Lower leg skin (tissue), 4 donors: ENCODE measurements at places on chromosomes 12 and 14.
A peak's percentile ranks its signal among the peaks of the same experiment; 100 is the strongest.

DNA sequence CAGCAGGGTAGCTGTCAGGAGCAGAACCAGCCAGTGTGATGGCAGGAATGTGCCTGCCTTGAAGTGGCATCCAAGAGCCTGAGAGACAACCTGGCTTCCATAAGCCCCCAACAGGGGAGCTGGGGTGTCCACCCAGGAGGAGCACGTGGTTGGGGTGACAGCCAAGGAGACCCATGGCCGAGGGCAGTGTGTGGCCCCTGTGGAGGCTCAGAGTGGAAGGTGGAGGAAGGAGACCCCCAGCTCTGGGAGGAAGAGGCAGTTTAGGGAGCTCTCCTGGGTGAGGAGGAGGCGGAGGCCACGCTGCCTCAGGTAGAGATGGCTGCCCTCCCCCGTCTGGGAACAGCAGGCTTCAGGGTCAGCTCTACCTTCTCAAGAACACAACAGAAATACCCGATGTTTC lies 147.0 kb downstream of the CALM1 start:
- no peak for DNase-seq

- DNase-seq, result no peak
These were observed 437.3 kb downstream of the MED13L start for GRCh38 chr12:115840159-115840558.

DNA sequence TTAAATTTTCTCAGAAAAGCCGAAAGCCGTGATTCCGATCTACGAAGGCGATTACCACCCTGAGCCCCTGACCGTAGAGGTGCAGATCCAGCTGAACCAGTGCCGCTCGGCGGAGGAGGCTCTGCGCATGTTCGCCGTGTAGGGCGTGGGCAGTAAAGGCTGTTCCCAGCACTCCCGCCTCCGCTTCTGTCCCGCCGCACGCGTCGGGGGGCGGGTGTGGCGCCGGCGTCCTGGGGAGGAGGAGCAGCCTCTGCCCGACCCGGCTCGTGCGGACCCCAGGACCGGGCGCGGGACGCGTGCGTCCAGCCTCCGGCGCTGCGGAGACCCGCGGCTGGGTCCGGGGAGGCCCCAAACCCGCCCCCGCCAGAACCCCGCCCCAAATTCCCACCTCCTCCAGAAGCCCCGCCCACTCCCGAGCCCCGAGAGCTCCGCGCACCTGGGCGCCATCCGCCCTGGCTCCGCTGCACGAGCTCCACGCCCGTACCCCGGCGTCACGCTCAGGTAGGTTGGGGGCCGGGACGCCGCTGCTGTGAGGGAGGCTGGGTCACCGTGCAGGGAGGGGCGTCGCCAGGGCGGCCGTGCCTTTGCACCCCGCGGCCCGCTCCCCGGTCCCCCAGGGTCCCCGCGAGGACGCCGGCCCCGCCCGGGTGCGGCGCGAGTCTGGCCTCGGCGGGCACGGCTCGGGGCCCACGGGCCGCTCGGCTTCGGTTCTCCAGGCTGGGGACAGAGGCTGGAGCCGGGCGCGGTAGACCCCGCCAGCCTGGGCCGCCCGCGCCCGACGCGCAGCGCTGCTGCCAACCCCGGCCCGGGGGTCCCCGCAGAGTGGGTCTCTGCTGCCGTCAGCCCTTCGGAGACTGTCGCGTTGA lies at the start of gene B3GNT4:
Gene B3GNT4, plus strand, starts transcription at position 409 of the 866 bp plus-strand sequence. CDS start 910 bp downstream, outside the sequence.
- peak; percentile 52 for DNase-seq

- DNase-seq, result peak; percentile 26
These were observed 366.2 kb upstream of the KITLG start for GRCh38 chr12:88946372-88946997.

- peak; percentile 30 for DNase-seq
These were observed 32.7 kb upstream of the FBLN5 start for GRCh38 chr14:91980157-91980556.
